CD8-positive, alpha-beta memory T cell (primary cell): ENCODE measurements at places on chromosomes 11 and 22.

- H3K27ac ChIP-seq: no peak overlapping the region
- H3K27me3 ChIP-seq: no peaks in the 10 kb centered on the region
- no peak overlapping the region for H3K4me3 ChIP-seq
- no peaks in the 10 kb centered on the region for H3K4me1 ChIP-seq
Observed at GRCh38 chr11:20238712-20239111, 78.4 kb upstream of the DBX1 start.

DNA sequence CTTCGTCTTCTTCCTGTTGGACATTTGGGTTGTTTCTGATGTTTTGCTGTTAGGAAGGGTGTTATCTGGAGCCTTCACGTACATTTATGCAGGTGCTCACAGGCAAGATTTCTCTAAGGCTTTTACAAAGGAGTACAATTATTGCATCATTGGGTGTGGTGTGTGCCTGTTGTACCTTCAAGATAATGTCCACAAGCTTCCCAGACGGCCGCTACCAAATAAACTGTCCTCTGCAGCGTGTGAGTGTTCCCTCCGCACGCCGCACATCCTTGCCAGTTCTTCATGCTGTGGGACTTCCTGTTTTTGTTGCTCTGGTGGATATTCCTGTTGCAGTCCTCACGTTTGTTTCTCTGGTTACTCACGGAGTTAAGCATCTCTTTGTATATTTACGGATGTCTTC, 133.3 kb downstream of the TBC1D22A start:
- no peak overlapping the region for H3K27ac ChIP-seq
- H3K27me3 ChIP-seq: no peaks in the 10 kb centered on the region
- no peaks in the 10 kb centered on the region for H3K4me1 ChIP-seq
- no peaks in the 10 kb centered on the region for H3K36me3 ChIP-seq

DNA sequence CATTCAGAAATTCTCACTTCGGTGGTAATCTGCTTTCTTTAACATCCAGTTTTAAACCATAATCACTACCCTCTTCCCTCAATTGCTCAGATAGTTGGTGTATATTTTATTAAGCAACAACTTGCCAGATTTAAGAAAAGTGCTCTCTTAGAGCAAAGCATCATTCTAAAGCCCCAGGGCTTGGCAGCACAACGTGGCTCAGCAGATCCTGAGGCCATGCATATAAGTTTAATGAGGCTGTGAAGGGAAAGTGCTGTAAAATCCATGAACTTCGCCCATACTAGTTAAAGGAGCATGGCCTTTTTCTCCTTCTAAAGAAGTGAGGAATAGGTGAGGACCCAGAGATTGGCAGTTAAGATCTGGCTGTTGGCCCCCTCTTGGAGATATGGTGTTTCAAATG, 482.3 kb upstream of the CCDC90B start:
- H3K27ac ChIP-seq: no peak overlapping the region
- no peaks in the 10 kb centered on the region for H3K36me3 ChIP-seq

DNA sequence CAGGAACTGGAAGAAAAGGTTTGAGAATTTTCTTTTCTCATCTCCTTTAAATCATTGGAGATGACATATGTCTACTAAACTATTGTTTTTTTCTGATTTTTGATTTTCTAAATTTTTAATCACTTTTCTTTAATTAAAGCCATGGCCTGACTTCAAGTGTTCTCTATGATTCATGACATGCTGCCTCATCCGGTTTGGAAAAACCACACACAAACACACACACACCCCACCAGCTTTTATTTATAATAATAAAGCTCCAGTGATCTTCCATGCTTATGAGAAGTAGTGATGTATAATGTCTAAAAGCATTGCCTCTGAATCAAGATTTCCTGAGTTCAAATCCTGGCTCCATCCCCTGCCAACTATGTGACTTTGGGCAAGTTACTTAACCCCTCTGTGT, 179.2 kb downstream of the SPON1 start:
- no peaks in the 10 kb centered on the region for H3K27me3 ChIP-seq
- no peak overlapping the region for H3K4me3 ChIP-seq

DNA sequence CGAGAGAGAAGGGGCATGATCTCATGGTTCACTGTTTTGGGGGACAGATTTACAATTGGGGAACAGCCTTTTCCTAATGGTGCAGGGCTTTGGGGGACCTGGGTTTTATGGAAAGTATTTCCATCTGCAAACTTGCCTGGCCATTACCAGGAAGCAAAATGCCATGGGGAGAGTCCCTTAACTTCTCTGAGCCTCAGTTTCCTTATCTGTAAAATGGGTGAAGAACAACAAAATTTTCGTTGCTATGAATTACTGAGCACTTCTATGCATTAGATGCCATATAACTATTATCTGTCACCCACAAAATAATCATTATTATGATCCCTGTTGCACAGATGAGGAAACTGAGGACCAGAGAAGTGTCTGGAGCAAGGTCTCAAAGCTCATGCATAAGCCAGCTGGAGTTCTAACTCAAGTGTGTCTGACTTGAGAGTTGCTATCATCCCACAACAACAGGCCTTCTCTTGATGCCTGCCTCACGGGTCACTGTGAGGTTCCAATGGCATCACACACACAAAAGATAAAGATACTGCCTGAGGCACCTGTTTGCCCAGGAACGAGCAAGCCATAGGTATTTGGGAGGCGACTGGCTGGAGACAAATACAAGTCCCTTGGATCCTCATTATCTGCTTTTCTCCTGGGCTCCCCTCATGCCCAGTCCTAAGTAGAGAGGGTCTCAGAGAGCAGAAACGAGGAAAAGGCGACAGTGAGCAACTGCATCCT, 15.8 kb downstream of the TPST2 start:
- no peaks in the 10 kb centered on the region for H3K27me3 ChIP-seq
- no peak overlapping the region for H3K4me3 ChIP-seq
- peaks cover 4% of the 10 kb centered on the region for H3K36me3 ChIP-seq
